ENCODE measurements at places on chromosomes 3 and 15.

- DNase-seq, result no peak
Observed at GRCh38 chr3:122394173-122394572, 10.2 kb downstream of the FAM162A start.

DNA sequence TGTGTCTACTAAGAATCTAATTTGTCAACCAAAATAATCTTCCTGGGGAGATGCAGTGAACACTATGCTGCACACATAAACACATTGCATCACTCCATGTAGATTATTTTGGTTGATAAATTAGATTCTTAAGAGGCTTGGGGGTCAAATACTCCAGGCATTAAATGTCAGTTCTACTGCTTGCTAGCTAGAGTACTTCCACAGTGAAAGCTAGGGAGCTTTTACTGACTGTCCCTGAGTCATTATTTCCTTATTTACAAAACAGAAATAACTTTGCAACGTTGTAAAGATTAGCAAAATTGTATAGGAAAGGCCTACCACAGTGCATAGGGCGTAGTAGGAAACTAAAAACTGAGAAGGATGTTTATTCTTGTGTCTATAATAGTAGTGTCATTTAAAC lies 12.9 kb upstream of the TMC3 start:
- DNase-seq, result peak; percentile 76

- no peak for DNase-seq
Observed at GRCh38 chr3:111246967-111247760, 175.5 kb downstream of the NECTIN3 start.

DNA sequence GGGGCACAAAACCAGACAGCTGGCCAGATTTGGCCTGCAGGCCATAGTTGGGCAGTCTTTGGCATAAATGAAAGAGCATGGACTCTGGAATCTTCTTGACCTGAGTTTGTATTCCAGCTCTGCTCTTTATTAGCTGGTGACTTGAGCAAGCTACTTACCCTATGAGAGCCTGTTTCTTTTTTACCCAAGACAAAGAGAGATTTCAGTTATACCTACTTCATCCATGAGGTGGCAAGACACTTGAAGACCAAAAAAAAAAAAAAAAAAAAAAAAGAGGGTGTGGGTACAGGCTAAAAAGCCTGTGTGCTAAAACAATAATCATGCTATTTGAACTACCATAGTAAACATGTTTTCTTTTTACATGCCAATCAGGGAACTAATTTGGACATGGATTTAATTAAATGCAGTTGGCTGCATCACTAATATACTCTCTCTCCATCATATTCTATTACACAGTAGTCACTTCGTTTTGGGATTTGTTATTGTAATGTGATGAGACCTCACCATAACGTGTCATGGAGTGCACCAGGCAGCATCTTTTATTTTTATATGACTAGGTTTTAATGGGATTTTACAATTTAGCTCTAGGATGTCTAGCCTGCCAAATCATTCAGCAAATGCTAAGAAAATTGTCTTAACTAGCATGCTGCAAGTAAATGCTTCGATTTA lies 109.2 kb upstream of the FHIT start:
- DNase-seq, result no peak

DNA sequence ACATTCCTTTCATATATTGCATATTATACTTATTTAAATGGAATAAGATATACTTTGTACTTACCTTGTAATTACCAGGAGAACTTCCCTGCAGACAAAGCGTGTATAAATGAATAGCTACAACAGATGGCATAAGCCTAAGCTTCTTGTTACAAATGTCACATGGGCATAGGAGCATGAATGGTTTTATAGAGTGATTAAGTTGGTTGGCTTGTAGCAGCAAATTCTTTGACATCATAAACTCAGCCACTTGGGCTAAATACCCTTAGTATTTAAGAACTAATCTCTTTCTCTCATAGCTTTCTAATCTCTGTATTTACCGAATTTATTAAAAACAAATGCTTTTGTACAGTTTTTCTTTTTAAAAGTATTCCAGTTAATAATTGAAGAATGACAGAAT lies at the start of gene UBAP1L:
Gene UBAP1L (minus strand): TSS at position 115 of the 400 bp plus-strand sequence. CDS start 8,985 bp downstream, outside the sequence.
- DNase-seq, result no peak

GRCh38 chr15:56978898-56979662 lies 60.6 kb downstream of the TCF12 start:
- no peak for DNase-seq

GRCh38 chr3:18062657-18063025 lies 320.2 kb upstream of the TBC1D5 start:
- DNase-seq, result peak; percentile 48

DNA sequence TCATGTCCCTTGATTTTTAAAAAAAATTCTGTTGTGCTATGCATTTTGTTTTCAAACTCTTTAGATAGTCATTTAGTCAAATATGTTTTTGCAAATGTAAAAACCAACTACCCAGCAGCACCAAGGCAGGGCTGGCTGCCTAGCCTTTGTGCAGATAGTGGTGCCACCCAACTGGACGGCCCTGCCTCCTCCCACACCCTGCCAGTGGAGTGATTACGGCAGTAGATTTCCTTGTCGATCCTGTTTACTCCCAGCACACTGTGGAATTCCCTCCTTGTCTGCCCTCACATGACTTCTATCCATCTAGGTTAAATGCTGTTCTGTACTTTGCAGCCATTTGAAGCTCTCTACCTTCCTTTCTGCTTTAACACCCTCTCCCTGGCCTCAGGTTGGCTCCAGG lies 79.4 kb upstream of the PLXNA1 start:
- no peak for DNase-seq

GRCh38 chr3:16503191-16503776 lies 10.2 kb downstream of the RFTN1 start:
- no peak for DNase-seq

DNA sequence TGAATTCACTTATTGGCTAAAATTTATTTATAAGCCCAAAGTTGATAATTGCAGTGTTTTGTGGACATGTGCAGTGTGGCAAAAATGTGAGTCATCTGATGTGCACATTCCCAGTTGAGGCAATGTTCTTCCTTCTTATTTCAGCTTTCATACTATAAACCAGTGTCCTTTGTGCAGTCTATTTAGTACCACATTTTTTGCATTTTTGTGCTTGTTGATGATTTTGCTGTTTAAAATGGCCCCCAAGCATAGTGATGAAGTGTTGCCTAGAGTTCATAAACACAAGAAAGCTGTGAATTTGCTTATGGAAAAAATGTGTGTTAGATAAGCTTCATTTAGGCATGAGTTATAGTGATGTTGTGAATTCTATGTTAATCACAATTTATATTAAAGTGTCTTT lies 19.4 kb upstream of the IL20RB start:
- peak; percentile 47 for DNase-seq

DNA sequence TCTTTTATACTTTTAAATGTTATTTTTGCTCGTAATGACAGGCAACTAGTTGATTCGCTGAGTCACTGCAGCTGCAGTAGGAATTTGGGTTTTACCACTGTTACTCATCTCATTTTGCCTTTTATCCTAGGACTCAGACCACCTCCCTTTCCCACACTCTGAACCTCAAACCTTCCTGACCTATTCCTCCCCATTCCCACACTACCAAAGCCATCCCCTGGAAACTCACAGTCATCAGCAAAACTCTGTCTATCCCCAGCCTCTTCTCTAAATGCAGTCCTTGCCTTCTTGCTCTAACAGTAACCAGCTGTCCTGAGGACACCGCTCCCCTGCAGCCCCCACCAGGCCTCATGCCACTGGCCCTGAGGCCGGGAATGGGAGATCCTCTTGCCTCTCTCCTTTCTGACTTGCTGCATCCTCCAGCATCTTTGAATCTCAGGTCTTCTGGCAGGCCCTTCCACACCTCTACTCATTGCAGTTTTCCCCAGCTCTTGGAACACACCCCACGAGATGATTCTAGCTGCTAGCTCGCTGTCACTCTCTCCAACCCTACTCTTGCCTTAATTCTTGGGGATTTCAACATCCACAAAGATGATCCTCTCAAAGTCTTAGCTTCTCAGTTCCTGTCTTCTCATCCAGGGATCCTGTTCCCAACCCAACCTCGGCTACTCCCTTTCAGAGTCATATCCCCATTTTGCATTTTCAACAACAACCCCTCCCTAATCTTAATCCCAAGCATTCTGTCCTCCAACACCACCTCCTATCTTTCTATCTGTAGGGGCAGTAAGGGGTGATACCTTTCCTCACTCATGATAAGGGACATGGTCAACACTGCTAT lies 55.9 kb upstream of the C3orf80 start:
- no peak for DNase-seq

DNA sequence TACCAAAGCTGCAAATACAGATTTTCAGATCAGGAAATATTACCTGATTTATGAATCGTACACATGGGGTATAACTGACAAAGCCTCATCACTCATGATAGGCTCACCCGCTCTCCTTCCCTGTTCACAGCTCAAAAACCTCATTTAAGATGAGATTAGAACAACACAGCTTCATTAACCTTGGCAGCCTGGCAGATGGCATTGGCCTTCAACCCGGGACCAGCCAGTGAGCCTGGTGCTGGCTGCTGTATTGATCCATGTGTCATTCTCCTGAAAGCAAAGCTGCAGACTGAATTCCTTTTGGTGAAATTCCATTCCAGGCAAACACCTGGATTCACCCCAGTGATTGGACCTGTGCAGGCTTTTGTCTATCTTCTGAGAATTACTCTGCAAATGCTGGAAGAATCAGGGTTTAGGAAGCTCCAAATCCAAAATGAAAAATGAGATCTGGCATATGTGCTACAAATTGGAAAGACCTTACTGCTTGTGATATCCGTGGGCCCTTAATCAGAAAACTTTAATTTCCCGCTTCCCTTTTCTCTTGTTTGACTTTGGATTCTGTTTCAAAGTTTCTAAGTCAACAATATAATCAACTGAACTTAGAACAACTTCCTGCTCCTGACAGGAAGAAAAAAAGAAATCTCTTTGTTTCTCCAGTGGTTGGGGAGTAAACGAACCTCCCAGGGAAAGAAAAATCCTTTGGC lies 189.1 kb upstream of the KBTBD8 start:
- no peak for DNase-seq

DNA sequence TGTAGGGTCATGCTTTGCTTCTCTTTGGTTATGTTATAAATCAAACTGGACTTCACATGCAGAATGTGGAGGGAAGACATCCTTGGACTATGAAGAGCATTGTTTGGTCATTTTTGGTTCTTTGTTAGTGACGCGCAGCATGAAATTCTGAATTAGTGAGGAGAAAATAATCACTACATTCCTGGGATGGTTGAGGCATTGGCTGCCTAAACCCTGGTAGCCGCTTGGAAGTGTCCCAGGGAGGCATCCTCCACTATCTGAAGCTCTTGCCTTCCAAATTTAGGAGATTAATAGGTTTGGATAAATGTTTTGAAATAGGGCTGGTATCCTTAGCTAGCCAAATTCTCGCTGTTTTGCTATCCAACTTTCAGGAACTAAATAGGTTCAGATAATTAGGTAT lies 96.2 kb downstream of the CLSTN2 start:
- no peak for DNase-seq

DNA sequence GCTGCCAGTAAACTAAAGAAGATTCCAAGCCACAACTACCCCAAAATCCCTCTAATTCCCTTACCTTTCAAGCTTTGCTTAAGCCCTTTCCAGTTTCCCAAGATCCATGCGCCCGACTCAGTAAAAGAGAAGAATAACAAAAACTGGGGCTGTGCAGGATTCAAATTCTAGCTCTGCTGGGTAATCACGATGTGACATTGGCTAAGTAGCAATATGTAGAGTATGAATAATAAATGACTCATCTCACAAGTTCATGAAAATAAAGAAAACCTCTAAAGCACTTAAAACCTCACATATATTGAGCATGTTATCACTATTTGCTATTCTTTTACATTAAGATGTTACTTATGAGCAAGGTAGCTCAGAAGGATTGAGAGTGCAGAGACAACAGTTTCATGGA lies 522.2 kb upstream of the ZNF717 start:
- DNase-seq, result no peak

- no peak for DNase-seq
Observed at GRCh38 chr3:25910997-25911396, 121.1 kb downstream of the OXSM start.

GRCh38 chr3:133506215-133506901 lies 67.1 kb upstream of the CDV3 start:
- DNase-seq, result no peak

- DNase-seq, result peak; percentile 35
Observed at GRCh38 chr3:197555281-197556261, at the start of gene BDH1. Gene BDH1, minus strand, starts transcription at chr3:197555968. Its CDS starts 9,525 bp downstream, at chr3:197546443.

DNA sequence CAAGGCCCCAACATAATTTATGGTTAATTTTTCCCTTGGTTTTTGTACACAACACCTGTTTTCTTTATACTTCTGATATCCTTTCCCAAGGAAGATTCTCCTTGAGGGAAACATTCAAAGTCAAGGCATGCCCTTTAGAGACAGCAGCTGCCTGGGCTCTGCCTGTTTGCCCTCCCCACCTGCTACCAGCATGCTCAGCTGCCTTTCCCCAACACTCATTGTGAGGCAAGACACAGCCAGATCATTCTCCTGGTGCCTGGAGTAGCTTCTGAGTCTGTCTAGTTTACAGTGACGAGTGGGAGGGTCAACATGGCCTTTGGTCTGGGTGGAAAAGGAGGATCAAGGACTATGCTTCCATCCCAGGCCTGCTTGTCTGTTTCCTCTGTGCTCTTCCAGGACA lies 132.5 kb downstream of the EPHB1 start:
- DNase-seq, result no peak

GRCh38 chr3:180142041-180142440 lies 105.3 kb upstream of the PEX5L start:
- no peak for DNase-seq

DNA sequence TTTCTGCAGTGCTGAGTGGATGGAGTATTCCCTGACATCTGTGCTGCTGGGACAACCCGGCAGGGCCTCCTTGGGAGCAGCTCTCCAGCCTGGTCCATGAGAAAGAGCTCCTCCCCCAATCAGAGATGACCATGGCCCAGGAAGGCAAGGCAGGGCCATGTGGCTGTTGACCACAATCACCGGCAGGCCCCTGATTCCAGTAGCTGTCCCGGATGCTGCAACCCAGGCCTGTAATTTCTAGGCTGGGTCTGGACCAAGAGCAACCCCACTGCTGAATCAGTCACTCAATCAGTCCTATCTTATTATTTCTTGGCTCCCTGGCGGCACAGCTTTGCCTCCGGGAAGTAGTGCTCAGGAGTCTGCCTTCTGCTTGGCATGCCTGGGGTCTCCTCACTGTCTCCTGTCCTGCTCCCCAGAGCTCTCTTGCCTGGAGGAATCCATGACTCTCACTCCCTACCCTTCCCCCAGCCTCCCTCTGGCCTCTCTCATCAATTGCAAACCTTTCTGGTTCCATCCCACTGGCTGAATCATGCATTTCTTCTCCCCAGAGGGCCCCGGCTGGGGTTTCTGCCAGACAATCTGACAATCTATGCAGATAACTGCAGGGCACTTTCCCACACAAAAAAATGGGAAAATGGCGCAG lies 32.6 kb upstream of the ITGA11 start:
- no peak for DNase-seq

All from SJSA1 (cell line).